NCI-H524 treated with DMSO at 0.1 percent for 48 hours (cell line): ENCODE measurements at places on chromosomes 3 and 15.

DNA sequence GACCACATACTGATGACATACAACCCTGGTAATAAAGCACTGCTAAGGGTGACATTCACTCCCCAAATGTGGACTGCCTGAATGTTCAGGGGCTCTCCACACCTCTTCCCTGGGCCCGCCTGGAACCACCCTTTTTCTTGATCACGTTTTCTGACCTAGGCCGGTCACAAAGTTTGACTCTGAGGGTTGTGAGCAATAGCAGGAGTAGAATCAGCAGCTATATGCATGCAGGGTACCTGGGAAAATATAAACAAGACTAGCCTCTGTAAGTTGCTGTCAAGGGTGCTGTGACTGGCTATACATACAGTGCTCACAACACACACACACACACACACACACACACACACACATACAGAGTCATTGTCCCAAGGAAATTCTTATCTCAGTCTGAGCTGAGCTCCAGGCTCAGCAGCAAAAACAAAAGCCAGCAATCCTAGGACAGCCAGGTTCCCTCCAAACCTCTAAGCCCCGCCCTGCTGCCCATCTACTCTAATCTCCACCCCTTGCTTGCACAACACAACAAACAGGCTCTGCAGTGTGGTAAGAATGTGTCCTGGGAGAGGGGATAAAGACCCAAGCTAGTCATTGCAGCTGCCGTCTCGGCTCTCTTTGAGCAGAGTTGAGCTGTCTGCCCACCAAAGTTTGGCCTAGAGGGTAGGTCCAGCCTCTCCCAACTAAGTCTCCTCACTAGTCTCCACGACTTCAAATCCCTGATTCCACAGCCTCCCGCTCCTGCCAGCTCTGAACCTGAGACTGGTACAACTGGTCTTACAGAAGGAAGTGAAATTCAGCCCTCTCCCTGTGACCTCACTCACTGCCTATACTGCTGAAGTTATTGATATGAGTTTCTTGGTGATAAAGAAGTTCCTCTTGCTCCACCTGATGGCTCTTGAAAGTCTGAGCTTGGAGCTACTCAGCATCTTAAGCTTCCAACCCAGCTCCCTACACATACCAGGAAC lies 2.2 kb downstream of the BMF start:
- DNase-seq = no peak

GRCh38 chr3:77746892-77747291 lies 707.0 kb downstream of the ROBO2 start:
- DNase-seq = no peak

DNA sequence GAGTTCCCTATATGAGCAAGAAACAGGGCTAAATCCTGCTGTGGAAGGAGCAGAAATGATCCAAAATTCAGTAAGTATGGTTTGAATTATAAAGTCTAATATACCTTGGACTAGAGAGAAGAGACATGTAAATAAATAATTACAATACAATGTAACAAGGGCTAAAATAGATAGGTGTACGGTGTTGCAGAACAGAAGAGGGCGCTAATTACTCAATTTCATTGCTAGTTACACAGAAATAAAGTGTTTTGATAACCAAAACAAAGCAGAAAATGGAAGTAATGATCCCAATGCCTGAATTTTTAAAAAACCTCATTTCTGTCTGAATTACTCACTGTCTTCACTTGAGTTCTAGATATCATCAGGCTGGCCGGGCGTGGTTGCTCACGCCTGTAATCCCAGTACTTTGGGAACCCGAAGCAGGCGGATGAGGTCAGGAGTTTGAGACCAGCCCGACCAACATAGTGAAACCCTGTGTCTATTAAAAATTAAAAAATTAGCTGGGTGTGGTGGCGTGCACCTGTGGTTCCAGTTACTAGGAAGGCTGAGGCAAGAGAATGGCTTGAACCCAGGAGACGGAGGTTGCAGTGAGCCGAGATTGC lies 8.3 kb upstream of the PLCH1 start:
- no peak for DNase-seq

GRCh38 chr3:167750272-167750971 lies 14.9 kb downstream of the SERPINI1 start:
- DNase-seq = no peak

DNA sequence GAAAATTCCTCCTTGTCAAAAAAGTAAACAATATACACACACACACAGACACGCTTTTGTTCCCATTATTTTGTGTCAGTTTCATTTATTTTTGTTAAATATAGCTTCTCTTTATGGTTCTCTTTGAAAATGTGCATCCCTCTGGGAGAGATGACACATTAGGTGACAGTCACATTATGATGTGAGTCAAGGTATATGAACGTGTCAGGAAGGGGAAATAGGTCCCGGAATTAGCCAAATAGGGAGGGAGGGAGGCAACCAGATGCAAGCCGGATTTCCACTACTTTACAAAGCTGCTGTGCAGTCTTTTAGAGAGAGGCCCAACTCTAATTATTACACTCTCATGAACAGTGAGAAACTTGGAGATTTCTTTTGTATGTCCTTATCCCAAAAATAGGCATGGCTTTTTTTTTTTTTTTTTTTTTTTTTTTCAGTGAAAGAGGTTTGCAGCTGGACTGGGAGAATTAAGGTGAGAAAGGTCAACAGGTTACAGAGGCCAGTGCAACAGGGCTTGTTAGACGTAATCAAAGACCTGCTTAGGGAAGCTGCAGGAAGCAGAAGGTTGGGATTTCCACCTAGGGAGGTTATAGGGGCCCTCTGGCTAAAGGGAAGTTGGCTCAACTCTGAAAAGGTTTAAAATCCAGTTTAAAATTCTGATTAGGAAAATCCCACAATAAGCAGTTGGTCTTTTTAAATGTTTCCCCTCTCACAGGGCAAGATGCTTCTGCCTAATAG lies 240.5 kb upstream of the UBE2E1 start:
- no peak for DNase-seq

DNA sequence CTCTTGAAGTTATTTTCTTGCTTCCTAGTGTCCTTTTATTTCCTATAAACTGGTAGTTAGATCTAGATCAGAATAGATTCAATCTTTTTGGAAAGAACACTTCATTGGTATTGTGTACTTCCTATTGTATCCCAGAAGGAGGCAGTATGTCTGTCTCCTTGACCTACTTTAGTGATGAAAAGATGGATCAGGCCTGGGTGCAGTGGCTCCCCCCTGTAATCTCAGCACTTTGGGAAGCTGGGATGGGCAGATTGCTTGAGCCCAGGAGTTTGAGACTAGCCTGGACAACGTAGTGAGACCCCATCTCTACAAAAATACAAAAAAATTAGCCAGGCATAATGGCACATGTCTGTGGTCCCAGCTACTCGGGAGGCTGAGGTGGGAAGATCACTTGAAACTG lies 12.0 kb downstream of the BSN start:
- DNase-seq = no peak

- DNase-seq = no peak
These were observed 9.5 kb upstream of the TRIM69 start for GRCh38 chr15:44726568-44727484.

- DNase-seq = no peak
These were observed 1.5 kb downstream of the IQSEC1 start for GRCh38 chr3:13071695-13072094.

DNA sequence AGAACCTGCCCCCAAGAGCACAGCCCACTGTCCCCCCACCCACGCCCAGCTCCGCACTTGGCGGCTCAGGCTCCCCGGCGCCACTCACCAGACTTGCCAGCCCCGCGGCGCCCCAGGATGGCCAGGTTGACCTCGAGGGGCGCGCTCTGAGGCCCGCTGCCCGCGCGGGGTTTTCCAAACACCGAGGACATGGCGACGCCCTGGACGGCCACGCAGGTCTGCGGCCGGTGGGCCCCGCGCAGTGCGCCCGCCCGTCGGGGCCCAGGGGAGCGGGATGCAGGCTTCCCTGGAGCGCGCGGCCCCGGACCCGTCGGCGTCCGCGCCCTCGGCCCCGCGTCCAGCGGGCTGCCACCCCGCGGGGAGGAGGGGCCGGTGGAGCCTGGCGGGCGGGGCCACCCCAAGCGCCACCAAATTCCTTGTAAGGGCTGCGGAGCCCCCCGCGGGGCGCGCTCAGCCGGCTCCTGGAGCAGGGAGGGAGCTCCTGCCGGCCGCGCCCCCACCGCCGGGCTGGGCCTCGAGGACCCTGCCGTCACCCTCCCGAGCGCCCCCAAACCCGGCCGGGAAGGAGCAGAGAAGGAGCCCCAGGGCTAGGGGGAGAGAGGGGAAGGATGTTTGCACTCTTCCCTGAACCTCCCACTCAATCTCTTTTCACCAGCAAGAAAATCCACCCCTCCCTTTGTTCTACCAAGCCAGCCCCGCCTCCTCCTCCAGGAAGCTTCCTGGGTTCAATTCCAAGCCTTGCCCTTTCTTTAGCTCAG lies at the start of gene RASL12:
Gene RASL12, minus strand, starts transcription at position 347 of the 758 bp plus-strand sequence. Its CDS starts 156 bp downstream, at position 191.
- DNase-seq = no peak

DNA sequence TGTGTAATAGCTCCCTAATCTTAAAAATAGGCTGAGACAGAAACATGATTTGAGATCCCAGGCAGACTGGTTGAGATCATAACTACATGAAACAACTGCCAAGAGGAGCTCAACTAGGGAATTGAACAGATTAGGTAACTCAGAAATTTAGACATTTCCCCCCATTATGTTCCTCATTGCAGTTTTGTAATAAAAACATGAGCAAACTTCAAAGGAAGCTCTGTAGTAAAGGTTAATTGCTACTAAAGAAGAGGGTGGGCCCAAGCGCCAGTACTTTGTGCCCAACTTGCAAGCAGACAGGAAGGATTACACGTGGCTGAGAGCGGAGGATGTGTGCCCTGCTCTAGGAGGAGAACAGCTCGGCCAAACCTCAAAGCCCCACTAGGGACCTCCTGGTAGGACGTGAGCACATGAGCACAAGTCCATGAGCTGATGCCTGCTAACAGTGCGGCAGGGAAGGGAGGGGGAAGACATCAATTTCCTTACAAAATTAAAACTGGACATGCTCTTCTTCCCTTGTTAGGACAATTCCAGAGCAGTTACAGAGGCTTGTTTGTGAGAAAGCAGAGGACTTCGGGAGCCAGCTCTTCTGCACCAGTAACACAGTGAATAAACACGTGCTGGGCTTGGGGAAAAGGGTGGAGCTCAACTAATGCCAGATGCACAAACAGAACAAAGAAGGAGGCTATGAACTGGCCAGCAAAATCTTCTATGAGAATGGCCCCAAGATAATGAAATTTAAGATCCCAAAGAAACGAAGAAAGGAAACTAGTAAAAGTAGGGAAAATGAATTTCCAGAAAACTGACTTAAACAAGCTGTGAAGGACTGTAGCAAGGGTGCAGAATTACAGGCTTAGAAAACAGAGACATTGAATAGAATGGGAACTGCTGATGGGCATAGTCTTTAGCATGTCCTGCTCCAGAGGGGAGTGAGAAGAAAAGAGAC lies 275.5 kb downstream of the MECOM start:
- DNase-seq = no peak

- no peak for DNase-seq
These were observed 172.9 kb upstream of the CTDSPL start for GRCh38 chr3:37688756-37689155.

DNA sequence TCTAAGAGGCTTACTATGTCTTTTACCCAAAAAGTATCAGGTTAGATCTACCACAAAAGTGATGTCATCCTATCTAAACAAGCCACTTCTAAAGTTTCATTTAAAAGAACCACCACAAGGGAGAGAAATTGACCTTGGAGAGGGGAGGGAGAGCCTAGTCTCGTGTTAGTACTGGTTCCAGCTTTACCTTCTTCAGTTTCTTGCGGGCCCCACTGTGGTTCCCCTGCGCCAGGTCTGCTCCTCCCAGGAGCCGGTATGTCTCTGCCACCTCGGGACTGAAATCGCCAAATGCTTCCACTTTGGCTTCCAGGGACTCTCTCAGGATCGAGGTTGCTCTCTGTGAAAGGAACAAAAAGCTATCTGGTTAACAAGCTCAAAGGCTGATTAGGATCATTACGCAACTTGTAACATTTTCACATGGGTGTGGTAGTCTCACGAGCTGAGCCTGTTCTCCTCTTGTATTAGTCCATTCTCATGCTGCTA lies 51.1 kb downstream of the SYNM start:
- no peak for DNase-seq

- no peak for DNase-seq
These were observed 625.0 kb upstream of the SGO1 start for GRCh38 chr3:20811006-20811405.

DNA sequence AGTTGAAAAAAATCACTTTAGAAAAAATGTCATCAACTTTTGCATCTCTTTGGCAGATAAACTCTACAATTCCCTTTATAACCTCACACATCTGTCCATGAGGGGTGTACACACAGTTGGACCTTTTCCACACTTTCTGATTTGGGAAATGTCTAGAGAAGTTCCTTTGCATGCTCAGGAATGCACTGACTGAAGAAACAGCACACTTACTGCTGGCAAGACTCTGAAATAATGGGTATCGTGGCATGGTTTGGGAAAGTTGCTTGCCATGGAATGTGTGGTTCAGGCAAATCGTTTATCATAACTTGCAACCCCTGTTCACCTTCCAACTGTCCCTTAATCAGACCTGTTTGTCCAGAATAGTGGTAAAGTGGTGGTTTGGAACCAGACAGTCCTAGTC lies 135.3 kb upstream of the TGFBR2 start:
- no peak for DNase-seq

GRCh38 chr3:27714692-27715453 lies 7.2 kb downstream of the EOMES start:
- DNase-seq = no peak

DNA sequence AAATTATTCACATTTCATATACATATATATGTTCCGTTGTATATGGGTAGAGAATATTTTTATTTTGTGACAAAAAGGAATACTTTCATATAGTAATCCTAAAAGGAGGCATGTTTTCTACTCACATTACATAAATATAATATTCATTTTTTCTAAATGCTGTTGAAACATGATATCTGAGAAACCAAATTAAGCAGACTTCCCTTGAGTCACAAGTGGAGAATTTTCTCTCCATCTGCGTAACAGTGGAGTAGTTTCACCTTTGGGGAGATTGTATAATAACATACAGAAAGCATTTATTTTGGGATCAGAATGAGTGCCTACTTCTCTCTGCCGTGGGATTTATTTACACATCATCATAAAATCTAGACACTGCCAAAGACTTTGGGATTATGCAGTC lies 849.8 kb downstream of the NSUN3 start:
- no peak for DNase-seq

DNA sequence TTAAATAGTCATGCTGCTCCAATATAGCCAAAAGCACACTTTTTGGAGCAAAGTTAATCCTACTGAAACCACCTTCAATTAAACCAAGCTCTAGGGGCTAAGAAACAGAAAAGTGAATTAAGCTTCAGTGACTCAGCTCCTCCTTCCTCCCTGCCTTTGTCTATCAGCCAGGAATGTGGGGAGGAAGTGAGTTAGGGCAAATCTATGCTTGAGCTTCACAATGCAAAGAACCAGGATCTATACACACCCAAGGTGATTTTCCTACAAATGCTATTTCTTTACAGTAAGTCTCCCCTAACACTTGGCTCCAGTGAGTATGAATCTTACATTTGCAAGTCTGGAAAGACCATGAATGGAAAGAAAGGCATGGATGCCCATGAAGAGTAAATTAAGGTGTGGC lies 212.1 kb downstream of the P3H2 start:
- no peak for DNase-seq
